Activated CD4-positive, alpha-beta memory T cell treated with anti-CD3 and anti-CD28 coated beads, Interleukin-2, amount 10 ng/mL, durations not matched to agents 7 days and 5 days (primary cell): ENCODE measurements at places on chromosomes 7 and 10.

GRCh38 chr7:26183545-26184280, 16.8 kb downstream of the HNRNPA2B1 start:
- no peak for DNase-seq

DNA sequence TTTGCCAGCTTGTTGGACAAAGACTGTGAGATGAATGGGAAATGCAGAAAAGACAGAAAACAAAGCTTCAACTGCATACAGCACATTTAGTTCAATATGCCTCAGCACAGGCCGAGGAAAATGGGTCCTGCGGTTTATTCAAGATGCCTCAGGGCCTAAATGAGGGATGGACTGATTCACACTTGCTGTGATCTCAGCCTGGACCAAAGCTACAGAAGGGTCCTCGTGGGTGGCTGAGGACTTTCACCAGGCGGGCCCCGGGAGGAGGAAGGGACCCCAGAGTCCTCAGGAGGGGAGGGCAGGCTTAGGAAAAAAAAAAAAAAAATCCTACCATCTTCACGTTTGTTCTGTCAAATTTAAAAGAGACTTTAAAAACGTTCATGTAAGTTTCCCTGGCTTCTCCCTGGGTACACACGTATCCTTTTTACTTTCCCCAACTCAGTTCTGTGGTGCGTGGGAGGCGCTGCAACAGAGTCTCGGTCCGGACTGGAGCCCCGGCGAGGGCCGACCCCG, 624 bp upstream of the ZNF783 start:
- DNase-seq: no peak

DNA sequence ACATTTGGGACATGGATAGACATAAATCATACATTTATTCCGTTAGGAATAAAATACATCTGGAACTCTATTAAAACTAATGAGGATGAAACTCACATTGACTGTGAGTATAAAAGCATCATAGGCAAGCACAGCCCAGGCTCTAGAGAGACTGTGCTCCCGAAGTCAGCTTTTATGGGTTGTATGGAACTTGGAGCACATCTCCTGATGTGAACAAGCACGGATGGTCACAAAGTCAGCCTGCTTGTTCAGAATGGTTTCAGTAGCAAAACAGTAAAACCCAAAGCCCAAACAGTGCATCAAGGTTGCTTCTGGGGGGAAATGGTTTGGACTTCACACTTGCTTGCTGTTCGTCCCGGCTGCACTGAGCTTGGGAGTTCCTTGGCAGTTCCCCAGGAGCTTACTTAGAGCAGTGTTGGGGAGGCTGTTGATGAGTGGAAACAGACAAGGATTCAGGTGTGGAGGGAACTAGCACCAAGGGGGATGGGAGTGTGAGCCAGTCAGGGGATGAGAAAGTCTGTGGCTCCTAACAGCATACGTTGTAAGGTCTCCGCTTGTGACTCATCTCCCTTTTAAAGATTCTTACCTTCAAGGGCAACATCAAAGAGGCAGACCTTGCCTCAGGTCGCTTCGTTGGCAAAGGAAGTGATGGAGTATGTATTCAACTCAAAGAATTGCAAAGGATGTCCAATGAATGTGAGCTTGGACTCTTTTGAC, 19.7 kb upstream of the ITGA8 start:
- DNase-seq: no peak

- DNase-seq: no peak
Observed at GRCh38 chr10:6292741-6293151, 90.0 kb downstream of the PFKFB3 start.

- DNase-seq: no peak
Observed at GRCh38 chr10:75276069-75276872, 40.5 kb upstream of the COMTD1 start.
